ENCODE measurements at places on chromosomes 7 and 10.

DNA sequence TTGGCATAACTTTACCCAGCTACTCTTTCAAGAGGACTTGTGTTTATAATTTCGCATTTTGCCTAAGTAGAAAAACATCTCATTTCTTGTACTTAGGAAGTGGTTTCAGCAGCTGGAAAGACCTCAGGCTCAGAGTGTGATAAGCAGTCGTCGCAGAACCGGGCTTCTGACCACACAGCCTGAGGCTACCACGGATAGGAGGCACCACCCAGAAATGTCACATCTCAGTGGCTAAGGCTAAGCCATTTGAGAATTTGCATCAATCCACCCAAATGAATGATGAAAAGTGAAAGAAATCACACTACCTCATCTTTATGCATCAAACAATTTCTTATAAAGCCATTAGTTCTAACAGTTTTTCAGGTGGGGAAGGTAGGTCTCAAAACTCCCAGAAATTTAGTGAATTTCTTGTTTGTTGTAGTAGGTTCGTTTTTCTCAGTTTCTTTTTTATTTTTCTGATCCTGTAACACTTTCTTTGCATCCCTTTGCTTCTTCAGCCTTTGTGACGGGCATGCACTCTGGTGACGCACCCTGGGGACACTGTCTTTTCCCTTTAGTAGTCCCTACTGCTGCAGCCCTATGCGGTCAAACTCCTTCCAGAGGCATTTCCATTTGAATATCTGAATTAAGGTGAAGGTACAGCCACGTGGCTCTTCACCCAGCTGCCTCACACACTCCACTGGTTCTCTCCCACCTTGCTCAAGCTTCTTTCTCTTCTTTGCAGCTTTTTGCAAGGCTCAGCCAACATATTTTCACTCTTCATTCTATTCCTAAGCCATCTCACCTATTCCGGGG lies 68.5 kb downstream of the MAP3K8 start:
- no peak for DNase-seq

DNA sequence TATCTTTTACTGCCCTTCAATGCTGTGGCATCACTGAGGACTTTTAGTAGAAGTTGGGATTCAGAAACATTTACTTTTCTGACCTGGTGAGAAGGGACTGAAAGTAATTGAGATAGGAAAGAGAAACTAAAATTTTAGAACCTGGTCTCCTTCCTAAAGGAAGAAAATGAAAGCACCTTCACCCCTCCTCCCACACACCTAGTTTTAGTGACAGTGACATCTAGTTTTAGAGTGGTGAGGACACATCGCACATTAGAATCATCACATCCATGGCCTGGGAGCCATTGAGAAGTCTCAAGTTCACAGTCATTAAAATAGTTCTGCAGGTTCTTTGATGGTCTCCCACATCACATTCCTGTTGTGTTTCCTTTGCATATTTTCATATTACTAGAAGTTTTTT lies 16.1 kb downstream of the TAS2R41 start:
- no peak for DNase-seq

DNA sequence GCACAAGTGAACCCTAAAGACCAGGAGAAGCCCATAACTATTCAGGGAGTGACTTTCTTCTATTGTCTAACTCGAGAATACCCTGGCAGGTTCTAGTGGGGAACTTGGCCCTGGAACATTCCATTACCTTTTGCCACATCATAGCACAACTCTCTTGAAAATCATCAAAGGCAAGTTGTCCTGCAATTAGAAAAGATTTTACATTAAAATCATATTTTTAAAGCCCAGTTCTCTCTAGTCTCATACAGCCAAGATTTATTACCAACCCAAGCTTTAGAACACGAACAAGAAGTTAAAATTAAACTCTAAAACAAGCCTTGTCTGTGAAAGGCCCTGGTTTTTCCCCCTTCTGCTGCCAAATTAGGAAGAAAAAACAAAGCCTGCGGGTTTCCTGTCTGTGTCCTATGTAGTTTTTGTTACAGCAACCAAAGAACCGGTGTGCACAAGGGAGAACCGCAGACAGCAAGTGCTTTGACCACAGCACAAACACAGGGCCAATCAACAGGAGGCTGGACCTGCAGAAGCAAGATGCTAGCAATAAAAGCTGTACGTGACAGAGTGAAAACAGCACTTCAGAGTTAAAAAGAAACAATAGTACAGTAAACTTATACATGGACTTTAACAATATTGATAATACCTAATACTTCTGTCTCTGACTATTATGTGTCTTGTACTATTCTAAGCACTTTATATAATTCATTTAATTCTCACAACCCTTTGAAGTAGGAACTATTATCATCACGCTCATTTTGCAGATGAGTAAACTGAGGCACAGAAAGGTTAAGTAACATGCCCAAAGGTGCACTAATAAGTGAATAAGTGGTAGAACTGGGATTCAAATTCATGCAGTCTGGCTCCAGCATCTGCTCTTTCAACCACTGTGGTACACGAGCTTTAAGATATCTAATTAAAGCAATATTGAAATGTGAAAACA lies 65.8 kb downstream of the STK17A start:
- DNase-seq = peak; percentile 48

DNA sequence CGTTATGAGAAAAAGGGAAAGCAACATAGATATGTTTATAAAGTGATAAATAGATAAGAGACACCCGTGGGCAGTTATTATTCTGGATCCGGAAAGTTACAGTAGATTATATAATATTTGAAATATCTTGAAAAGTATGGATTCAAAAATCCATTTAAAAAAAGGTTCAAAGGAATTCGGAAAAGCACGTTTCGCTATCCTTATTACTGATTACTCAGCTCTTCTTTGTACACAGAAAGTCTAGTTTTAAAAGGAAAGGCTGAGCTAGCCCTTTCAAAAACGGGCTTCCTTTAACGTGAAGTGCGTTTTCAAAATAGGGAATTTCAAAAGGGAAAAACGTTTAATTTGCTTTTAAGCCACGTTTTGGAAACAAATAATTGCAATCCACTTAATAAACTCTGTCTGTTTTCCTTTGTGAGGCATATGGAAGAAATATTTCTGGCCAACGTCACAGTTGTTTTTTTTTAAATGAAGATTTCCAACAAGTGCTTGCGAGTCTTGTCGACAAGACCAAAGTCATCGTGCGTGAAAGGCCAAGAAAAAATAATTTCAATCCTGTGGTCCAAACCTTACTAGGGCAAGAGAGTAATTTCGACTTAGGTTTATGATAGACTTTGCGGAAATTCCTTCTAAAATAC lies 2.2 kb upstream of the SKIDA1 start:
- peak; percentile 66 for DNase-seq

DNA sequence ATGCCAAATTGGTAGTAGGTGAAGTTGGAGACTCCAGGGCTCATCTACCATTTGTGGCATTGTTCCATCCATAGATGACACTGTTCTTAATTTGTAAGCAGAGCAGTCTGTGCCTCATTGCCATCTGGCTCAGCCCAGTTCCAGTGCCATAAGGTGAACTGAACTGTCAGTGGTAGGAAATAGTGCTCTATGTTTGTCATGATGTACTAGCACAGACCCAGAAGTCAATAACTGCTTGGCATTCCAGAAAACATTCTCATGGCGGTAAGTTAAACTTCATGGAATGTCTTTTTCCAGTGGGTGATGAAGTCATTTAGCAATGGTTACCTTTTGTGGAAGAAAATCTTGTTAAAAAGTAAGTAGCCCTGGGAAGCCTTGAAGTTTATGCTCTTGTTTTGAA lies 302.7 kb downstream of the SUGCT start:
- no peak for DNase-seq

GRCh38 chr10:77584938-77585337 lies 52.7 kb downstream of the KCNMA1 start:
- DNase-seq = no peak

GRCh38 chr10:69893271-69893900 lies 91.7 kb downstream of the COL13A1 start:
- no peak for DNase-seq

GRCh38 chr7:123237-123636 lies 69.1 kb upstream of the FAM20C start:
- DNase-seq = no peak

DNA sequence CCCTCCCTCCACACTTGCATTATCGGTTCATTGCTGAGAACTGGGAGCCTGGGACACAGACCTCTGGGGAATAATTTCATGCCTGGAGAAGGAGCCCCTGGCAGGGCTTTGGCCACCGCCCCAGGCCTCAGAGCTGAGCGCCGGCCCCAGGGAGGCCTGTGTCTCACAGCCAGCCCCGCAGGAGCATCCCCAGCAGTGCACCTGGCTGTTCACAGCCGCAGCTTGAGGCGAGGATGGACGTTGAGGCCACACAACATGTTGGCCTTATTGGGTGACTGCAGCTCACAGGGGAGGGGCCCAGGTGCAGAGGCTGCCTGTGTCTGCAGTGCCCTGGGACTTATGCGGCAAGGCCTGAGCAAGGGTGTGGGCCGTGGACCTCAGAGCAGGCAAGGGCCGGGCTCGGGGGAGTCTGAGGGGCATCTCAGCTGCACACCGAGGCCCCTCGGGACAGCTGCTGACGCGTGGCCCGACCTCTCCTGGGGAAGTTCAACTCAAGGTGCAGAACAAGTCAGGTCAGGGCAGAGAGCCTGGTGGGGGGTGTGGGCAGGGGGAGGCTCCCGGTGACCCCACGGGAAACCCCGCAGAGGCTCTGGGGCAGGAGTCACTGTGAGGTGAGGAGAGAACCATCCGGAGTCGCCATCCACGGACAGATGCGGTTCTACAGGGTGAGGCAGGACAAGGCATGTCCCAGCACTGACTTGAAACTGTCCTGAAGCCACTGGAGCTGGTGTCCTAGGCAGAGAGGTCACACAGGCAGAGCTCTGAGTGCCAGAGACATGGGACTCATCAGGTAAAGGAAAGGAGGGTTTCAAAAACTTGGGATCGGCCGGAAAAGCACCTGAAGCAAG lies 13.1 kb upstream of the UBE3C start:
- DNase-seq = no peak

DNA sequence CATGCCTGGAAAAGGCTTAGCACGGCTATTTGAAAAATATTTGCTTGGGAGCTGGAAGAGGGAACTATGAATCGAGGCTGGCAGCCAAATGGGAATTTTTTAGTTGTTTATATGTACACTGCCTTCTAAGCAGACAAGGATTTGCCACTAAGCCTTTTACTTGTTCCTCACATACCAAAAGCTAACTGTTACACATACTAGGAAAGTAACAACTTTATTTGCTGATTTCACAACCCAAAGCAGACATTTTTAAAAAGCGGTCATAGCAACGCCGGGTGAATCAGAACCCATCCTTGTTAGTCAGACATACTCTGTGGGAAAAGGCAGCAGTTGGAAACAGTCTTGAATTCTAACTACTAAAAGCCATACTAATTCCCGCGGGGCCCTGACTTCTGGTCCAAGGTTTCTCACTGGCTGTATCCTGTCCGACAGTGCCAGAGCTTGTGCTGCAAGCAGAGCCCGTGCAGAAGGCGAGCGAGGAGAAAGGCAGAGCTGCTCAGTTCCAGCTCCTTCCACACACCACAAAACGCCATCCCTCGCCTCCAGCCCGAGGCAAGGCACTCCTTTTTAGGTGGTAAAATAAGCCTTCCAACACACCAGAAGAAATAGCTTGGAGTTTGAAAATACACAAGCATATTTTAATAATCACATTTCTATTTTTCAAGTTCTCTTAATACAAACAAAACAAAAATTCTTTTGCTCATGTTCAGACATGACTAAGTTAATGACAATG lies 89.2 kb downstream of the RNF216 start:
- peak; percentile 74 for DNase-seq

- no peak for DNase-seq
These were observed 99.5 kb upstream of the TNRC18 start for GRCh38 chr7:5523052-5523711.

DNA sequence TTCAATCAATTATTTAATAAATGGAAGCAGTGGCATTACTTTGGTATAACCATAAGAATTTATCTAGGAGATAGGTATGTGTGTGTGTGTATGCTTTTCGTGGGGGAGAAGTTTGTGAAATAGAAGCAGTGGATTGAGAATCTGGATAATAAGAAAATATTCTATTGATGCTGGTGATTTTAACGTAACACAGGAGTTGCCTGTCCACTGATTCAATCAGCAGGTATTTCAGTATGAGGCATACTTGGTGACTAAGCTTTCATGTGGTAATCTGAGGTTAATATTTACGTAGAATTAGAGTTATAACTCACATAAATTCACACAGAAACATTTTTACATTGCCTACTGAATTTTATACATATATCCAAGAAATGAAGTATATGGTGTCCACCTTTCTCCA lies 568.0 kb downstream of the ZWINT start:
- no peak for DNase-seq

DNA sequence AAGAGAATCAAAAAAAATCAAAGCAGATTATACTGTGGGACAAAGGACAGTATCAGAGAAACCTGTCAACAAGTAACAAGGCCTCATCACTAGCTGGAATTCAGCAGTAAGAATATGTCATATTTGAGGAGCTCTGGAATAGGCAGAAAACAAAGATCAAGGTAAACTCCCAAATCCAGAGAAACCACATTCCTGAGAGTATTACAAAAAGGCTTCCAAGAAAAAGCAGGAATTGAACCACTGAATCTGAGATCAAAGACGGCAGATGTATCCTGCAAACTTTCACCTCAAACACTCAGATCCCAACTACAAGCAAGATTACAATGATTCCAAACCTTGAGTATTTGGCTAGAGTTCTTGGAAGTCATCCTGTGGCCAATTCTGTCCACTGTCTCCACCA lies 16.3 kb downstream of the TPK1 start:
- DNase-seq = no peak

- no peak for DNase-seq
These were observed 680.2 kb downstream of the SUGCT start for GRCh38 chr7:40815022-40815421.
